ENCODE measurements at places on chromosomes 3 and 15.

GRCh38 chr3:59856934-59857460 is 807.2 kb upstream of the CFAP20DC start:
- DNase-seq, result no peak

DNA sequence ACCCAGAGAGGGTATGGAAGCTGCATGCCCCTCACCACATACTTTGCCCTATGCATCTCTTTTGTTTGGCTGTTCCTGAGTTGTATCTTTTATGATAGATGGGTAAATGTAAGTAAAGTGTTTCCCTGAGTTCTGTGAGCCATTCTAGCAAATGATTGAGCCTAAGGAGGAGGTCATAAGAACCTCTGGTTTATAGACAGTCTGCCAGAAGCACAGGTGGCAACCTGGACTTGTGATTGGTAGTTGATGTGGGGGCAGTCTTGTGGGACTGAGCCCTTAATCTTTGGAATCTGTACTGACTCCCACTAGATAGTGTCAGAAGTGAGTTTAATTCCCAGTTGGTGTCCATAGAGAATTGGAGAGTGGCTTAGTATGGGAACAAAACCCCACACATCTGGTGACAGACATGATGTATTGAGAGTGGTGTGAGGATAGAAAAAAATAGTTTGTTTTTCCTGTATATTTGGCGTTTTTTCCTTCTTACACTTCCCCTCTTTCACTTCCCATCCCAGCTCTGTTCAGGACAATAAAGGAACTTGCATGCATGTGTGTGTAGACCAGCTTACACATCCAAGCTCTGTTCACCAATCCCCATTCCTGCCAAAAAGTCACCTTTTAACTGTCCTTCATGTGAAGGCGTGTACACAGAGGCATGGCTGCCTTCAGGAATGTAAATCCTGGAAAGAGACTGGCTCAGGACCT is 38.1 kb upstream of the SPPL2A start:
- no peak for DNase-seq

DNA sequence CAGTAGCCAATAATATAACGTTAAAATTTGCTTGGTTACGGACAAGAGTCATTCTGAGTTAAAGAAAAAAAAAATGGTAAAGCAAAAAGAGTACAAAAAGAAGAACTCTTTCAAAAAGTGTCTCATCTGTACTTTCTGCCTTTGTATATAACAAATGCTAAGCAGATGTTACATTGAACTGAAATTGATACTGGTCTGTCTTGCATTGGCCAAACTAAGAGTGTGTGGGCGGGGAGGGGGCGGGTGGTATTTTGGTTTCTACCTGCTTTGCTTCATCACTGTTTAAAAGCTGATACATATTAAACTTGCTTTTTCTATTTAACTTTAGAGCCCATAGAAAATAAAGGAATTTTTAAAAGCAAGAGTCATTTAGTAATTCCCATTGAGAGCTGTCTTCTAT is 215.0 kb upstream of the THBS1 start:
- no peak for DNase-seq

GRCh38 chr3:120203016-120203415 is 82.0 kb downstream of the GPR156 start:
- DNase-seq, result no peak

GRCh38 chr3:109045271-109046040 is 72.5 kb downstream of the MORC1 start:
- no peak for DNase-seq

DNA sequence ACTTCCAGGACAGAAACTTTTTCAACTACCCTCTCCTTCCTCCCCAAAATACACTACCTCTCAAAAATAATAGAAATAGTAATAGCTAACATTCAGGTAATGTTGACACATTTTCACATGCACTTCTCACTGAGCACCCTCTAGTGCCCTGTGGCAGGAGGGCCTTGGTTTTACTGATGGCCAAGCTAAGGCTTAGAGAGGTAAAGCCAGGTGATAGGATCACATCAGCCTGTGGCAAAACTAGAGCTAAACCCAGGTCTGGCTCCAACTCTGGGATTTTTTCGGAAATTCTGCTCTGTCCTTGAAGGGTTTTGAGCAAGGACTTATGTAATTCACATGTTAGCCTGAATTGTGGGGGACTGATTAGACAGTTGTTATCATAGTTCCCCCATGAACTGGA is 922 bp upstream of the TAMM41 start:
- no peak for DNase-seq

DNA sequence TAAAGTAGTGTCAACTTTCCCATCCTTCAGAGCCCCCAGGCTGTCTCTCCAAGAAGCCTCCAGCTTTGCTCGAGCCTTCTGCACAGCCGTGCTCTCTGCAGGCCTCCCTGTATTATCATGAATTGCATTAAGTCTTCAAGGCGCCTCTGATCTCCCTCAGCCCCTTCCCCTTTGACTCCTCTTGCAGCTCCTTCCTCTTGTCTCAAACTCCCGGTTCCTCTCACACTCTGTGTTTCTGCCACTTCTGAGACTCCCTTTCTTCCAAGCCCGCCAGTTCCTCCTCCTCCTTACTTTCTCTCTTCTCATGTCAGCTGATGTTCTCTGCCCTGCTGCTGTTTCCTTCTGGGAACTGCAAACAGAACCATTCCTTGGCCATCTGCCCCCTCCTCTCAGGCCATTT is 418.8 kb downstream of the EPHB1 start:
- no peak for DNase-seq

GRCh38 chr15:49423021-49423420 is at the start of gene FGF7:
Gene FGF7 (plus strand): TSS chr15:49423242. CDS start chr15:49424298, 1,056 bp downstream.
- DNase-seq, result no peak

DNA sequence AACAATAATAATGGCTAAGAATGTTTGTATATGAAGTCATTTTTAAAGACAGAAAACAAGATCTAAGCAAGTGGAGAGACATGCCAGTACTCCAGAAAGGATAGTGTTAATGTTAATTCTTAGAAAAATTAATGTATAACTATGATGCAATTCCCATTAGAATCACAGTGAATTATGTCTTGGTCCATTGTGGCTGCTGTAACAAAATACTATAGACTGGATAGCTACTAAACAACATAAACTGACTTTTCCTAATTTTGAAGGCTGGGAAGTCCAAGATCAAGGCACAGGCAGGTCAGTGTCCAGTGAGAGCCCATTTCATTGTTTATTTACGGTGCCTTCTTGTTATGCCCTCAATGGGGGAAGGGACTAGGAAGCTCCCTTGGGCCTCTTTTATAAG is 32.7 kb upstream of the CSPG4 start:
- no peak for DNase-seq

GRCh38 chr3:122907471-122907870 is 112.6 kb downstream of the SLC49A4 start:
- DNase-seq, result no peak

DNA sequence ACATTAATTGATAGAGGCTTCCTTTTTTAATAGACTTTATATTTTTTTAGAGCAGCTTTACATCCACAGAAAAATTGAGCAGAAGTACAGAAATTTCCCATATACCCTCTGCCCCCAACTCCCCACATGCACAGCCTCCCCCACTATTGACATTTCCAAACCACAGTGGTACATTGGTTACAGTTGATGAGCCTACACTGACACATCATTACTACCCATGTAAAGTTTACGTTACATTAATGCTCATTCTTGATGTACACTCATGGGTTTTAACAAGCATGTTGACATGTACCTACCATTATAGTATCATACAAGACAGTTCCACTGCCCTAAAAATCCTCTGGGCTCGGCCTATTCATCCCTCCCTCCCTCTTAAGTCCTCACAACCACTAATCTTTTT is 78.7 kb downstream of the USF3 start:
- no peak for DNase-seq

DNA sequence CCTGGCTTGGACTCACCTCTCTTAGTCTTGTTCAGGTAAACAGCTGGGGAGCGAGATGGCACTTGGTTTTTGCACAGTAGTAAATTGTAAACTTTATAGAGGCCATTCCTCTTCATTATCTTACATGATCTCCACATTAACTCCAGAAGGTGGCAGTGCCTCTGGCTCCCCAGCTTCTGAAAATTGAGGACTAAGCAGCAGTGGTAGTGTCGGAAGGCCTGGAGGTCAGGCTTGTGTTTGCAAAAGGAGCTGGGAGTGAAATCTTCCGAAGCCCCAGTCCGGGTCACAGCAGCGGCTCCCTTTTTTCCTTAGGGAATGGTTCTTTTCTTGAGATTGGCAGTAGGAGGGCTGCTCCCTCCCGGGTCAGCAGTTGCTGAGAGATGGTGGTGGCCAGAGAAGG is 85.7 kb downstream of the FNDC3B start:
- no peak for DNase-seq

DNA sequence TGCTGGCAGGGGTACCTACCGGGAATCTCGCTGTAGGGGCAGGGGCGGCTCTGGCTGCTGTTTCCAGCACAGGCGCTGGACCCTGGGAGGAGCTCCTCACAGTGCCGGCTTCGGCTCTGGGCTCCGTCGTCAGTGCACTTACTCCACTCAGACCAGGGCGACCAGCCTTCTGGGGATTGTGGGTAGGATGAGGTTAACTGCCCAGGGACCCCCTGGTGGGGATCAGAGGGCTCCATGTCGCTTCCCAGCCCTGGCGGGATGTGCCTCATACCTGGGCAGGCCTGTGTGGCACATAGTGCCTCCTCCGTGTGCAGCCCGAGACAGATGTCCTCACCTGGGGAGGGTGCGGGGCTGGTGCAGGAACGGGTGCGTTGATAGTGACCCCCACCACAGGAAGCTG is 115.7 kb downstream of the SEMA5B start:
- no peak for DNase-seq

- no peak for DNase-seq
These were observed 3.3 kb downstream of the CALML4 start for GRCh38 chr15:68201879-68202261.

GRCh38 chr3:184186184-184186901 is at the start of gene ABCF3:
Gene ABCF3 (plus strand): TSS chr3:184186199. CDS start chr3:184186208, 9 bp downstream.
- no peak for DNase-seq

- DNase-seq, result no peak
These were observed 14.1 kb downstream of the MYL3 start for GRCh38 chr3:46849045-46849631.

- DNase-seq, result no peak
These were observed 43.5 kb upstream of the SSR3 start for GRCh38 chr3:156598413-156598812.

GRCh38 chr3:196175722-196176121 is 35.5 kb downstream of the ZDHHC19 start:
- DNase-seq, result no peak
